ENCODE measurements at places on chromosomes 3 and 15. TPM values are rescaled to one million over a fixed set of nuclear protein-coding genes. Genes with fewer than 3 reads are reported as not detected.

PLA2G4D gene
- 0.03 TPM for polyA plus RNA-seq

OIP5 gene
- 10.5 TPM for polyA plus RNA-seq

LMAN1L gene
- not detected for polyA plus RNA-seq

GTPBP8 gene
- polyA plus RNA-seq = 26.0 TPM

DISP2 gene
- polyA plus RNA-seq = 0.42 TPM
